Progenitor cell of endocrine pancreas (in vitro differentiated cells): ENCODE measurements at places on chromosomes 16 and 17.

DNA sequence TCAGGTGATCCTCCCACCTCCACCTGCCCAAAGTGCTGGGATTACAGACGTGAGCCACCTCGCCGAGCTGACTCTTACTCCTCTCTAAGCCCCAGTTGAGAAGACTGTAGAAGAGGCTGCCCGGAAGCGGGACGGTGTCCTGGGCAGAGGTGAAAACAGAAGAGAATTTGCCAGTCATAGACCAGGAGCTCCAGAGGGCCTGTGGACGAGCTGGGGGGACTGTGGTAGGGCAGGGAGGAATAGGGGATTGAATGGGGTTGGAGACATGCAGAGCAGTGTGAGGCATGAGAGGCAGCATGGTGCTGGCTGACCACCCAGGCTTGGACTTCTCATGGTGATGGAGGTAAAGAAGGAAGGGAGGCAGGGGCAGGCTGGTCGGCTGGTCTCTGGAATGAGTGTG lies 17.1 kb upstream of the PHB1 start:
- H3K27ac ChIP-seq, result peak overlapping the region; percentile 56
- DNase-seq, result no peak
- H3K36me3 ChIP-seq, result no peaks in the 10 kb centered on the region
- peaks cover 28% of the 10 kb centered on the region for H3K27me3 ChIP-seq
- H3K4me3 ChIP-seq, result no peak overlapping the region

DNA sequence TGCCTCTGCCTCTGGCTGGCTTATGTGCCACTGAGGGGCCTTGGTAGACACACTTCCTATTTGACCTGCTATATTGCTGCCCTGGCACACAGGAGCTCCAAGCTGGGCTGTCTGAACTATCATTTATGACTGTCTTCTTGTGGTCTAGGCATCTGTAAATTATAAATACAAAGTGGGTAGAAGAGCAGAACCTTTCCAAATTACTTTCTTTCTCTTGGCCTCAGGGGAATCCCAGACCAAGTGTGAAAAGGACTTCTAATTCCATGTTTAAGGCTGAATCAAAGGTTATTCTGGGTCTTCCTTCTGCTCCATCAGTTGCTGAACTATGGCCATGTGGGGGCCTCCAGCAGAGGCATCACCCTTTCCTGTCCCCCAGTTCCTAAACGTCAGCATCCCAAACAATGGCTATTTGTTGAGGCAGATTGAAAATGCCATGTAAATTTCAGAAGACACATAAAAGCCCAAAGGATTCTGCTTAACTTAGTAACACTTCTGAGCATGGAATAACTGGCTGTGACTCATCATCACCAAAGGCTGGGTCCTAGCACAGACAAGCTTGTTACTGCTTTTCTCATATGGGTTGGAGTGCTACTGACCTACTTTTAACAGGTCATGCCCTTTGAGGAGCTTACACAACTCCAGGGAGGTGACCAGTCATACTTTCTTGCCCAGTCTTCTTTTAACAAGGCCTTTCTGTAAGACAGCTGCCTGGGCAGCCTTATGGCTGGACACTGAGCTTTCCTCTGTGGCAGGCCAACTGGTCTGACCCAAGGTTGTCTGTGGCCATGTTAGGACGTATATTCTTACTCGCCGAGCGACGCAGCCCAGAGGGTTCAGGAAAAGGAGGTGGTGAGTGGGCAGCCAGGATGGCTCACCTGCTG lies 154.8 kb downstream of the VPS53 start:
- no peaks in the 10 kb centered on the region for H3K27me3 ChIP-seq
- no peak overlapping the region for H3K27ac ChIP-seq
- no peak overlapping the region for H3K4me3 ChIP-seq
- DNase-seq, result no peak

DNA sequence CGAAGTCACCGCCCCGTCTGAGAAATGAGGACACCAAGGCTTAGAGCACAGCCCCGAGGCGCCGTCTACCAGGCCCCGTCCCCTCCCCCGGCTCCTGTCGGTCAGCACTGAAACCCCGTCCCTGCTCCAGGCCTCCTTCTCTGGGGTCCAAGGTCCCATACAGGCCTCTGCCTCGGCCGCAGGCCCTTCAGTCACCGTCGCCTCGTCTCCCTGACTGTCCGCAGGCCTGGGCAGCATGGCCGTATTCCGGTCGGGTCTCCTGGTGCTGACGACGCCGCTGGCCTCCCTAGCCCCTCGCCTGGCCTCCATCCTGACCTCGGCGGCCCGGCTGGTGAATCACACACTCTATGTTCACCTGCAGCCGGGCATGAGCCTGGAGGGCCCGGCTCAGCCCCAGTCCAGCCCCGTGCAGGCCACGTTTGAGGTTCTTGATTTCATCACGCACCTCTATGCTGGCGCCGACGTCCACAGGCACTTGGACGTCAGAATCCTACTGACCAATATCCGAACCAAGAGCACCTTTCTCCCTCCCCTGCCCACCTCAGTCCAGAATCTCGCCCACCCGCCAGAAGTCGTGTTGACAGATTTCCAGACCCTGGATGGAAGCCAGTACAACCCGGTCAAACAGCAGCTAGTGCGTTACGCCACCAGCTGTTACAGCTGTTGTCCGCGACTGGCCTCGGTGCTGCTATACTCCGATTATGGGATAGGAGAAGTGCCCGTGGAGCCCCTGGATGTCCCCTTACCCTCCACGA lies 617 bp downstream of the COASY start:
- peaks cover 17% of the 10 kb centered on the region for H3K4me1 ChIP-seq
- no peak for DNase-seq
- peak overlapping the region; percentile 92 for H3K4me3 ChIP-seq
- no peaks in the 10 kb centered on the region for H3K36me3 ChIP-seq
- no peaks in the 10 kb centered on the region for H3K27me3 ChIP-seq

DNA sequence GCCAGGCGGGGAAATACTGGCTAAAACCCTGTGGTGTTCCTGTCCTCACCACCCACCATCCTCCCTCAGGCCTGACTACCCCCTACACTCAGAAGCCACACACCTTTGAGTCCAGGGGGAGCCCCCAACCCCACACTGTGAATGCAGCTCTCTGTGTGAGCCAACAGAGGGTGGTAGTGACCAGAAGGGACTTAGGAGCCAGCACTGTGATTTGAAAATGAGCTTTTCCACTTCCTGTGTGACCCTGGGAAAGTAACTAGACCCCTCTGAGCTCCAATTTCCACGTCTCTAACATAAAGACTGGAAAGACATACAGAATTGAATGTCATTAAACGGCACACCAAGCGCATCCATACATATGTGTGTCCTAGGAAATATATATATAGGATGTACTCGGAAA lies 58.7 kb downstream of the SDK2 start:
- no peaks in the 10 kb centered on the region for H3K36me3 ChIP-seq
- peaks cover 39% of the 10 kb centered on the region for H3K27me3 ChIP-seq
- no peak for DNase-seq
- no peak overlapping the region for H3K27ac ChIP-seq

DNA sequence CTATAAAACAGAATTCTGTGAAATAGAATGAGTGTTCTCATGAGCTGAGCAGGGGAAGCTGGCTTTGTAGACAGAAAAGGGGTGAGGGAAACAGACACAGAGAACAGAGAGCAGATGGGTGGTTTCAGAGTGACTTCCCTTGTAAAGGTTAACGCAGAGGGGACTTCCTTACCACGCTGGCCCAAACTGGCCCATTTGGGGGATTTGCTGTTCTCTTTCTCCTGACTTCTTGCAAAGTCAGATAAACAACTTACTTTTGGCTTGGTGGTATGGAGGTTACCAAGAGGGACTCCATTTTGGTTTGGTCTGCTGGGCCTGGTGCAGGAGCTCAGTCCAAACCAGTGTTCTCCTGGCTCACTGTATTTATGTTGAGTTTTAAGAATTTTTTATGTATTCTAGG lies 48.4 kb downstream of the SEC14L1 start:
- no peak overlapping the region for H3K27ac ChIP-seq
- no peak for DNase-seq
- no peaks in the 10 kb centered on the region for H3K4me1 ChIP-seq
- H3K4me3 ChIP-seq, result no peak overlapping the region
